ENCODE measurements at places on chromosomes 7 and 10.

GRCh38 chr10:91683975-91684374 lies 51.1 kb upstream of the PPP1R3C start:
- DNase-seq: peak; percentile 92

- DNase-seq: no peak
These were observed 39.2 kb downstream of the WBP1L start for GRCh38 chr10:102782673-102783551.

DNA sequence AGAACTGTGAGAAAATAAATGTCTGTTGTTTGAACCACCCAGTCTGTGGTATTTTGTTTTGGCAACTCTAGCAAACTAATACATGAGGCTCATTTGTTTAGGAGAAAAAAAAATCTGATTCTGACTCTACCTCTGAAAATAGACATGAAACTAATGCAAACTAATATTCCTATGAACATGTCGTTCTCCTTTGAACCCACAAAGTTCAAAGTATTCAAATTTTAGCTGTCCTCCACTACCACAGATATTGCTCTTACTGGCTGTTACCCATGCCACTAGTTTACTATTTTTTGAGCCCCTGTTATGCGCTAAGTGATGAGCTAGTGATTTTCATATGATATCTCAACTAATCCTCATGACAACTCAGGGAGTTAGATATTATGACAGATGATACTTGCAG lies 58.8 kb upstream of the ZNF804B start:
- no peak for DNase-seq

DNA sequence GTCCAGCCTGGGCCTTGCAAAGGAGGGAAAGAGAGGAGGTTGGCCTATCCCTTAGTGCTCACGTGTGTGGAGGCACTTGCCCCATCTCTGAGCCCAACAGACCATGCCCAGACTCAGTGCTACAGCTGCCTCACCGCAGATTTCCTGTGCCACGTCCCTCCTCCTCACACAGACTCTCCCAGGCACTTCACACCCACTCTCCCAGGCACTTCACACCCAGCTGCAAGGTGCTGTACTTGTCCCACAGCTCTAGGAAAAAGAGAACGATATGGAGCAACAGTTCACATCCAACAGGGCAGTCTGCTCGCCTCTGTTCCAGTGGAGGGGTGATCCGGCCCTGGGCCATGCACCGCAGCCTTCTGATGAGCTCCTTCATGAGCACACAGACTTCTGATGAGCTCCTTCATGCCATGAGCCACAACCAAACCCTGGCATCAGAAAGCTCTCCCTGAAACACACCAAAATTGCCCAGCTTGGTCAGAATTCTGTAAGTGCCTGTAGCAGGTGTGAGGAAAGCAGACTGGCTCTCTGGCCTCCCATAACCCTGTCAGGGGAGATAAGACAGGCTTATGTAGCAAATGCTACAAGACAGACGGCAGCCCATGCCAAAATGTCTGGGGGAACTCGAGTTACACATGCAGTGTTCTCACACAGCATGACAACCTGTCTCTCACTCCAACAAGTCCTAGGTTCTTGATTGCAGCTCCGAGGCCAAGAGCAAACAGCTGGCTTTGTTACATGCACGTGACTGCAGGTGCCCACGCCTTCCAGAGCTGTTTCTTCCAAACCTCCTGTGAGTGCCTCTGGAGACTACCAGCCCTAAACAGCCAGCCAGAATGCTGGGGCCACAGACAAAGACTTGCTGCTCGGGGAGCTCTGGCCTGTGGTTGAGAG lies 348.5 kb downstream of the GRID1 start:
- no peak for DNase-seq

- DNase-seq: no peak
These were observed 41.9 kb downstream of the DRGX start for GRCh38 chr10:49353895-49354566.

DNA sequence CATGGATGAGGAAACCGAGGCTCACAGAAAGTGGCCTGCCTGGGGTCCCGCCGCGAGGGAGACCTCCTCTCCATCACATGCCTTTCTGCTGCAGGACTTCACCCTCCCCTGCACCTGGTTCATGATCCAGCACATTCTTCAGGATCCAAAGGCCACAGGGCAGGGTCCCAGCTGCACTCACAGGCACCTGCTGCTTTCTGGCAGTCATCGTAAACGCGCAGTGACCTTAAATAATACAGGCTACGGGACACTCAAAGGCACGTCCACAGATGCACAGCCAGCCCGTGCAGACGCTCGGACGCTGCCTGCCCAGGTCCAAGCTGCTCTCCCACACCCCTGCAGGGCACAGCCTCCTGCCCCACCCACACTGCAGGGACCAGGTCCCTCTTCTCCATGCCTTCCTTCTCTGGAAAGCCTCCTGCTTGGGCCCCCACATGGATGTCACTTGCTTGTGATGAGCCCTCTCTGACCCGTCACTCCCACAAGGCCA lies 49.9 kb downstream of the CALML3 start:
- DNase-seq: no peak

DNA sequence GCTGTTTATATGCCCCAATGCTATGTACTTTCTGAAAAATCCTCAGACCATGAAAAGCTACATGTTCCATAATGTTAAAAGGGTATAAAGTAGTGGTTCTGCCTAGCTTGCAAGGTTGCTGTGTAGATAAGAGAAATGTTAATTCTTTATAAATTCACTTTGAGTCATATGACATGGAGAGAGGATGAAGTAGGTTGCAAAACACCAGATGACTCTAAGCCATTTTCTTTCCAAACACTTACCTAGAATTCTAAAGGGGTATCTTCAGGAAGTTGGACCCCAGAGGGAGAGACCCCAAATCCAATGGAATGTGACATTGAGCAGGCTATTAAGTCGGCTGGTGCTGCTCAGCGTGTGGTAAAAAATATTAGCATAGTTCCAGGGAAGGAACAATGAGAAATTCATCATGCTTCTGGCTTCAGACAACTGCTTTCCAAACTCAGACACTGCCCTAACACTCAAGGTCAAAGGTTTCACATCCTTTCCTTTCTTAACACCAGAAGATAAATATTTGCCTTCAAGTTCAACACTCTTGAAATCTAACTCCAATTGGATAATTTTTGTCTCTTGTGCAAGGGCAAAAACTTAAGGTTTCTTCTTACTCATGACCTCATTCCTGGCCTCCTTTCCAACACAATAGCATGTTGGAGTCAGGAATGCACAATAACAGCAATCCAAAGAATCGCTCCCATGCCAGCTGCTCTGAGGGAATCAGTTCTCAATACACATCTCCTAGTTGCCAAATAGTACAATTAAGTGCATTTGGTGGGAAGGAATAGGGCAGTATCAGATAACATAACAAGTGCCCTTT lies 100.7 kb upstream of the AFAP1L2 start:
- DNase-seq: peak; percentile 35

DNA sequence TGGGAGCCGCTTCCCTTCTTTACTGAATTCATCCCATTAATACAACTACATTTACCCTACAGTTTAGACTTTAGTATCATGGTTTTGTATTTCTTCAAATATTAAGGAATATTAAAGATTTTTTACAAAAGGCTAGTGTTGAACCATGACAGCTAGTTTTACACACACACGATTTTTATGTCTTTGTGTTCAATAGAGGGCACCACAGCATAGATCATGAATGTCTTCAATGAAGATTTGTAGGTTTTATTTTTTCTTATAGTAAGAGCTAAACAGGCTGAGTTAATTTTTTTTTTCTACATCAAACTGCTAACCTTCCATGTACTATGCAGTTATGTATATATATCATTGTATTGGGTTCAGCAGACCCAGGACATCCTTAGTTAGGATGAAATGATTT lies 76.9 kb downstream of the SNX10 start:
- DNase-seq: peak; percentile 10

DNA sequence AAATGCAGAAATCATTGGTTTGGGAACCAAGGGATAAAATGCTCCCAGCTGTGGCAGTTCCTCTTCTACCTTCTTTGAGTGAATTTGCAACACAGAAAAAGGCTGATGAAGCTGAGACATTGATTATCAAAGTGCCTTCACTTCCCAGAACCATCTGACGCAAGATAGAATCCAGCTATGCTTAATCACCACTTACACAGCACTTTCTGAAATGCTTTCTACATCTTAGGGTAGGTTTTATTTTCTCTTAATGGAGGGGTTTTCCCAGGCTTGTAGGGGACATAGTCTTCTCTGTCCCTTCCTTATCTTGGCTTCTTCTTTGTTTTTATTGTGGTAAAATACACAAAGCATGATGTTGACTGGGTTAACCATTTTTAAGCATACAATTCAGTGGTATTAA lies 332.6 kb upstream of the ZNF32 start:
- no peak for DNase-seq

- DNase-seq: no peak
These were observed 537.1 kb upstream of the FOXK1 start for GRCh38 chr7:4144811-4145510.

DNA sequence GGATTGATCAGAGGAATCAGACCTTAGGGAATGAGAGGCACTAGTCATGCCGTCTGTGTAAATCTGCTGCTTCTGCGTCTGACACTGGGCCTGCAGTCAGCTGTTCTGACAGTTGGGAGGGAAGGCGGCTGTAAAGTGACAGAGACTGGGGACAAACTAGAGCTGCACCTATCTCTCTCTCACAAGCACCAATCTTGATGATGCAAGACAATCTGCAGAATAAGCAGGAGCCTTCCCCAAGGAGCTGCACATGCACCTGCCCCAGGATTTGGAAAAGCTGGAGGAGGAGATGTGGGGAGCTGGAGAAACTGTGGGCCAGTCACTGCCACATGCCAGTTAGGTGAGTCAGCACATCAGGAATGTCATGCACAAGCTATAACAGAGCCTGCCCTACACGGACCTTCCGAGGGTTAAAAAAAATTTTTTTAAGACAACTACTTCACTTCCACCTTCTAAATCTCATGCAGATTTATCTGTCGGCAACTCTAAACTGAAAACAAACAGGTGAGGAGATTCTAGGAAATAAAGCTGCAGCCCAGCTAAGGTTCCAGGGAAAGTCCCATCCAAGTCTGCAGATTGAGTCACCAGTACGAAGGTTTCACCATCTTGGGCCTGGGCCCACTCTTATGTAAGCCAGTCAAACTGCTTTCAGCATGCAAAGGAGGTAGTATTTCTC lies 39.2 kb downstream of the ENO4 start:
- DNase-seq: peak; percentile 67

- no peak for DNase-seq
These were observed 102.9 kb downstream of the MPP7 start for GRCh38 chr10:28199941-28200340.

- DNase-seq: no peak
These were observed 30.8 kb upstream of the DRGX start for GRCh38 chr10:49426490-49427360.

DNA sequence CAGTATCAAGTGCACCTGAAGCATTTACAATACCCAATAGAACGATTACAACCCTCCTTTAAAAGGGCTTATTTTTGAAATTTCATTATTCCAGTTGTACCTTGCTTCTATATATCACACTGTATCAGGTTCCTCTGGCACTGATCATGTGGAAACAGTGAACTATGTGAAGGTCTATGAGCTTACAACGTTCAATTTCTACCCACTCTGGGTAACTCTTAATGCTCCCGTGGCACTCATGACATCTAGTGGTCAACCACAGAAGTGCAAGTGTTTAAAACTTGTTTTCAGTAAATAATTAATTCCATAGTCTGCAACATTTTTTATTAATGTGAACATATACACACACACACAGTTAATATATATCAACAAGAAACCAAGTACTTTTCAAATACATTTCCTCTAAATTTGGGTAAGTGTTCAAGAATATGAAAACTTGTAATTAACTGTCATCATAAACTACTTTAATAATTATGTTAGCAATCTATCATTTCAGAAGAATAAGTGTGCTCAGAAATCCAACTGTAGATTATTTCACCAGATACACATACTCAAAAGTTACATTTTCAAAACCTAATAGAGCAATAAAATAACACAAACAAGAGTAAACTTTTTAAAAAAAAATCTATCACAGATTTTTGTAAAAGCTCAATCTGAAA lies 61.0 kb downstream of the MPP7 start:
- peak; percentile 43 for DNase-seq

- DNase-seq: peak; percentile 51
These were observed at the start of gene ARID5B for GRCh38 chr10:61900829-61901792. TSS of gene ARID5B (plus strand) at chr10:61901699. CDS start at chr10:61901710, 11 bp downstream.

DNA sequence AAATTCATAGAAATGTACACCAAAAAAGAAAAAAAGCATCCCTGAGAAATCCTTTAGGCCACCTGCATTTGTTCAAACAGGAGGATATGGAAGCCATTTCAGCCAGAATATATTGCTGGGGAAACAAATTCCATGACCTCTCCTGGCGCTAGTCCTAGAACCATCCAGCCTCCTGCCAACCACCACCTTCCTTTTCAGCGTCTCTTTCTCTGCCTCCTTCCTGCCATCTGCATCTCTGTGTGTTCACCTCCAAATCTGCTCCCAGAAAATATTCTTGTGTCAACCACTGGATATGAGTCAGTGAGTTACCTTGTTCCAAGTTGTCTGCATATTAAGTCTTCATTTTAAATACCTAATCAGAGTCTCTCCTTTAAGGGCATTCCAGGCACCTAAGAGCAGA lies 50.6 kb upstream of the NPY start:
- DNase-seq: no peak

- no peak for DNase-seq
These were observed 123.0 kb downstream of the SH2D4B start for GRCh38 chr10:80660736-80661135.

DNA sequence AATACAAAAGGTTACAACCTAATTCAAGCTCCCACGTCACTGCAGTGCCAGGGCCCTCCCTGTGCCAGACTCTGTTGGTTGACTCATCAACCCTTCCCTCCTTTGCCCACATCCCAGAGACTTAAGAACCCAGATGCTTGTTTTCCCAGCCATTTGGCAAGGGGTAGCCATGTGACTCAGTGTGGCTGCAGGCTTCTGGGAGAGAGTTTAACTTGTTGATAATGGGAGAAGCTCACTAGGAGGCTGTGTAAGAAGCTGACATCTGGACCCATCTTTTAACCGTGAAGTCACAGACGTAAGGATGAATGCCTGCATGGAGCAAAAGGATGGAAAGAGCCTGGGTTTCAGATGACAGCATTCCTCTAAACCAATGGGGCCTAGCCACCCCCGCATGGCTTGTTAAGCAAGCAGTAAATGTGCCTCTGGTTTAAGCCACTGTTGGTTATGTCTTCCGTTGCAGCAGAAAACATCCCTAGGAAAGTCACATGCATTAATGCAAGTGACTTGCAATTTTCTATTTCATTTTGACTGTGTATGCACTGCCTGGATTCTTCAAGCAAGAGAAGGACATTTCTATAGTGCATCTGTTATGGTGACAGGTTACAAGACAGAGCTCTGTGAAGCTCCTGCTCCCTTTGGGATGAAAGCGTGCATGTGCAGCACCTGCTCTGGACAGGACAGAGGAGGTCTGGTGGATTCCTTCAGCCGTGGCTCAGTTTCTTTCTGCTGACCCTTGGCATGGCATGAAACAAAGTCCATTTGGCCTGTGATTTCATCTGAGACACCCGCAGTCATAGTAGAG lies 57.5 kb upstream of the CREB5 start:
- peak; percentile 65 for DNase-seq

GRCh38 chr10:114911052-114911711 lies 26.8 kb upstream of the TRUB1 start:
- DNase-seq: no peak

DNA sequence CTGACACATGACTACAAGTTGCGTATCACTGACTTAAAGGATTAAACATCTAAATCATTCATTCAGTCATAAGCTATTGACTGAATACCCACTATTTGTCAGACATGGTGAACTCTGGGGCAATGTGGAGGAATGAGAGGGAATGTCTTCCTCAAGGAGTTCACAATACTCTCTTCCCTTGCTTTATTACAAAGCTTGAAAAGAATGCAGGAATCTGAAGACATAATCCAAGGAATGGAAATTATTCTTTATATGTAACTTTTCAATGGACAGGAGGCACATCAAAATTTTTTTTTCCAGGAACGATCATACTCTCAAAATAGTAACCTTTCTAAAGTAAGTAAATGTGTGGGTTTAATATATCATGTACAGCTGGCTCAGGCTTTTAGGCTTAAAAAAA lies 111.9 kb downstream of the ATXN7L1 start:
- DNase-seq: no peak
